ENCODE measurements at places on chromosomes 4 and X. TPM values are rescaled to one million over a fixed set of nuclear protein-coding genes. Genes with fewer than 3 reads are reported as not detected.

MUC7 gene
- not detected for total RNA-seq

SSX2 gene
- total RNA-seq: not detected

CUL4B gene
- 45.5 TPM for total RNA-seq

POU3F4 gene
- total RNA-seq: not detected

TRIM2 gene
- total RNA-seq: 0.10 TPM

HADH gene
- 38.0 TPM for total RNA-seq

GAB1 gene
- 0.86 TPM for total RNA-seq

ANXA10 gene
- total RNA-seq: not detected

HMGB3 gene
- 54.7 TPM for total RNA-seq

UGT8 gene
- 0.25 TPM for total RNA-seq

SPANXN4 gene
- total RNA-seq: not detected

CFI gene
- total RNA-seq: not detected

ZCCHC4 gene
- total RNA-seq: 8.4 TPM

ZMAT1 gene
- total RNA-seq: 3.6 TPM

TMPRSS11F gene
- total RNA-seq: not detected

BRS3 gene
- total RNA-seq: not detected

RAB39B gene
- total RNA-seq: 14.7 TPM

NSG1 gene
- total RNA-seq: 7.0 TPM

ZNF185 gene
- 0.75 TPM for total RNA-seq

CACNA1F gene
- 0.50 TPM for total RNA-seq

TRIML1 gene
- total RNA-seq: not detected

F11 gene
- not detected for total RNA-seq

MAGEB17 gene
- total RNA-seq: not detected

DMRTC1B gene
- total RNA-seq: not detected

TMEM150C gene
- total RNA-seq: not detected

IL9R gene
- 67.2 TPM for total RNA-seq

MEPE gene
- not detected for total RNA-seq

ADGRG2 gene
- not detected for total RNA-seq

PRDM8 gene
- 18.9 TPM for total RNA-seq

SLC6A14 gene
- total RNA-seq: not detected

SATL1 gene
- not detected for total RNA-seq

MAGEA3 gene
- total RNA-seq: not detected

MAOB gene
- total RNA-seq: not detected

ERCC6L gene
- 9.5 TPM for total RNA-seq
